ENCODE measurements at places on chromosomes 5 and 9.
A peak's percentile ranks its signal among the peaks of the same experiment; 100 is the strongest.

DNA sequence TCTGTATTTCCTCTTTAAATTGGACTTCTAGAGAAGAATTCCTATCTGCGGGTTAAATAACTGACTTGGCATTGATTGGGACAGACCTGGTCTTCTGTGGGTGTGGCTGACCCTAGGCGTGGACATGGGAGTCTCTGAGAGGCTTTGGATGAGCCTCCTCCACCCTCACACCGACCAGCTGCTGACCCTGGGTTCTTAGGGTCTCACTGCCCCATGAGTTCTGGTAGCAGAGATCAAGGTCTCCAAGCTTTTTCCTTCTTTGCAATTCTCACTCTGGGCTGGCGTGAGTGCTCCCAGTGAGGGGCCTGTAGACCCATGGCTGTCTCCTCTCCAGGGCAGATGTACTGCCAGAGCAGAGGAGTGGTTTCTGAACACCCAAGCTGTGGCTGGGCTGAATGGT, 41.6 kb upstream of the PITX1 start:
- DNase-seq = no peak

DNA sequence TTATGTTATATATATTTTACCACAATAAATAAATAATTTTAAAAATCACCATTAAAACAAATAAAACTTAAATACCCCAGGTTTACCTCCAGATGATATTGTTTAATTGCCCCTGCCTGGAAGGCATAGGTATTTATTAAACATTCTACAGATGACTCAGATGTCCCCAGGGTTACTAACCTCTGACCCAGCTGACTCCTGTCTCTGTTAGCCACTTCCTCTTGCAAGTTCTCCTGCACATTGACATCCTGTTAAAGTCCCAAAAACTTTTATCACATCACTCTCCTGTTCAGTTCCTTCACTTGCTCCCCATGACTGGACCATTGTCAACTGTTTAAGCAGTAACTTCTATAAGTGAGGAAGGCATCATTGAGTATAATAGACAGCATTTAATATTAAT, 37.0 kb upstream of the RAB3C start:
- DNase-seq = no peak

DNA sequence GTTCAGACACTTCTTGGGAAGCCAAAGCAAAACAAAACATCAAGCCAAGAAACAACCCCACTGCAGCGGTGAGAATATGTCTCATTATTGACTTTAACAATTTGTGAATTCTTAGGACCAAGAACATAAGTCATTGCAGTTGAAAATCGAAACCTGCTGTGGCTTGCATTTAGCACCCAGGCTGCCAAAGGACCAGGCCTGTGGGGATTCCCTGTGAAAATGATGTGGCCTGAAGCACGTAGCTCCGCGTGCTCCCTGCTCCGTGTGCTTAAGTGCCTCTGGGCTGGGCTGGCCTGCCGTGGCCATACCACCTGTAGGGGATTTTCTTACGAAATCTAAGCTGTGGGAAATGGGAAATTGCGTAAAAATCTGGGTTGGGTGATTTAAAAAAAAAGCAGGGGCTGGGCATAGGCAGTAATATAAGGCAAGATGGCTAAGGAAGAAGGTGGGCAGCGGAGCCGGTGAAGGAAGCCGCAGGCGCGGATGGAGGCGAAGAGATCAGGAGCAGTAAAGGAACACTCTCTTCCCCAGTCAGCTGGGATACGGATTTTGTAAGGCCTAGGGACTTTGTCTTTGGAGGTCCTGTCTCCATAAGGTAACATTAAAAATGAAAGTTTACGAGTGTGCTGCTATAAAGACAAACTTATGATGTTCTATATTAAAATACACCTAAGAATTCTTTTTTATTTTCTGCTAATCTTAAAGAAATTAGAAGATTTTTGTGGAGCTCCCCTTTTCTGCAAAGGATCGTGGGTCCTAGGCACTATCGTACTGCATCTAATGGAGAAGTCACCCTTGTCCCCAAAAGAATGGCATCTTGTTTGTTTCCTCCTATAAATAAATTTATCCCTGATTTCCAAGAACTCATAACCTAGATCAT, 189.6 kb upstream of the SEMA6A start:
- no peak for DNase-seq

GRCh38 chr9:21974722-21975409, 19.3 kb downstream of the CDKN2A start:
- DNase-seq = no peak

DNA sequence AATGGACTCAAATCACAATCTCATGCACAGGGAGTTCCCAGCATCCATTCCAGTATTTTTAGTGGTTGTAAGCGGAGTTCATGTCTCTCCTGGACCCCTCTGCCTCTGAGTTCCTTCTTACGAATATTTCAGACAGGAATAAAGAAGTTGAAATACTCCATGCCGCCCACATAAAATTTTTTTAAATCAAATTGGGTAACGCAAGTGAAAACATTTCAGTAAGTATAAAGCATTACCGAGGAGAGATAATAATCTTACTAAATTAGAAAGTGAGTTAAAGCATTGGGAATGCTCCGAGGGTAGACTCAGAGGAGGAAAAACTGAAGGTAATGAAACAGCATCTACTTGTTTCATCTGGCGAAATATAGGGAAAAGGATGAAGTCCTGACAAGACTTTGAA, 317.6 kb downstream of the ARRDC3 start:
- no peak for DNase-seq

- DNase-seq = no peak
Measured at GRCh38 chr5:108303086-108303485, 78.8 kb downstream of the FBXL17 start.

GRCh38 chr5:60163762-60164161, 270.2 kb upstream of the PDE4D start:
- no peak for DNase-seq

DNA sequence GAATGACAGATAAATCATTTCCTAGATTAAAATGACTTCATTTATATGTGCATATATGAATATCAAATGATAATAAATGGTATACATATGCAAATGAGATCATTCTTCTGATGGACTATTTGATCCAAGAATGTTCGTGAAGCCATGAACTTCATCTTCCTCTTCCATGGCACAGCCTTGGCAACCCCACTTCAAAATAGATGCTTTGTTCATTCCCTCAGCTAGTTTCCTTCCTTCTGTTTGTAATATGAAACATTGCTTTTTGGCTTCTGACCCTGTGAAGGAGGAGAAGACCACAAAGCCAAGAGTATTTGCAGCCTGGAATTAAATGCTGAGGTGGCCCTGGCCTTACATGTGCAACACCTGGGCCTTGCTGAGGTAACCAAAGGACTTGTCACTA, 106.8 kb upstream of the LIFR start:
- no peak for DNase-seq

DNA sequence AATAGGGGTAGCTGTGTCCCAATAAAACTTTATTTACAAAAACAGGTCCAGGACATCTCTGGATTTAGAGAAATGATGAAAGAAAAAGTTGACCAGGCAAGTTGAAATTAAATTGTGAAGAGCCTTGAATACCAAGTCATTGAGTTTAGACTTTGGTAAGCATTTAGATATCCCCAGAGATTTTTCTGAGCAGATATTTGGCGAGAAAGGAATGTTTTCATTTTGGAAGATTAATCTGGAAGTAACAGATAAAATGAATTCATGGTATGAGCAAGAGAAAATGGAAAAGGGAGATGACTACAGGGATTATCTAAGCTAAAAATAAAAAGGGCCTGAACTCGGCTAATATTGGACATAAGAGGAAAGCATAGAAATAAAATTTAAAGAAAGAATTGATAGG, 157.6 kb downstream of the ACTL7B start:
- no peak for DNase-seq

GRCh38 chr5:8048920-8049319, 180.0 kb downstream of the MTRR start:
- no peak for DNase-seq

DNA sequence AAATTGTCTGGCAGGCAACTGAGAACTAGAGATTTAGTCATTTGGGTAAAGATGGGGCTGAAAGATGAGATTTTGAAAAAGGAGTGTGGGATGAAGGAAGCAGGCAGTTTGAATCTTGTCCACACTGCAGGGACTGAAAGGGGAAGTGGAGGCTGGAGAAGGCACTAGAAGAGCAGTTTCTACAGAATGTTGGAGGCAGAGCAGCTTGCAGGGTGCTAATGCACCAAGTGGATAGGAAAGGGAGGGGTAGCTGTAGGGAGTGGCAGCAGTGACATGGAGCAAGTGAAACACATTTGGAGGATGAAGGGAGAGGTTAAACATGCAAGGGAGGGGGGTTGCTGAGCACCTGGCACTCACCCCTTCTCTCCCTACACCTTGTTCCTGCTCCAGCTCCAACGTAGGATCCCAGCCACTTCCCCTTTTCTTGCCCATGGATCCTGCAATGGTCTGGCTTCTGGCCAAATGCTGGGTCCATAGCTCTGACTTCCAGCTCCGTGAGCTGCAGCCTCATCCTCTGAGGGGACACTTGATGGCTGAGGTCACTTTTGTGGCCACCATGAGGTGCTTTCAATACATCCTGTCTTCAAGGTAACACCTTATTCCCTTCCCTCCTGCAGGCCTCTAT, 30.0 kb upstream of the FGD3 start:
- no peak for DNase-seq

GRCh38 chr5:160375166-160375565, 4.7 kb upstream of the C1QTNF2 start:
- DNase-seq = no peak

DNA sequence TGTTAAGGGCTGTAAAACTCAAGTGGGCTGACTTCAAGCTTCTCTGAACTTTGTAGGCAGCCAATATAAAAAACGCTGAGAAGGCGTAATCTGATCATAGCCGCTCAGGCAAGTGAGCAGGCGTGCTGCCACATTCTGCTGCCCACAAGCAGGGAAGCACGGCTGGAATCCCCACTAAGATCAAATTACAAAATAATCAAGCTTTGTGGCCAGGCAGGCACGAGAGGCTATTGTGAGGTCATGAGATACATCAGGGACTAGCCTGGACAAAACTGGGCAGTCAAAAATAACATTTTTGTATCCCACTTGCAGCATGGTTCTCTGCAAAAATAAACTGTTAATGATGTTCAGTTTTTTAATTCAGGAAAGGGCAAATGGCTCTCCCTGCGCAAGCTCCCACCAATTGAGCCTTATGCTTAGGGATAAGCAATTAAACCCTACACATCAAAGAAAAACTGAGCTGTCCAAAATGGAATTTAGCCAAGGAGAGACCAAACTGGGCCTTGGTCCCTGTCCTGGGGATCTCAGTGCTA, 64.0 kb downstream of the POU5F2 start:
- peak; percentile 63 for DNase-seq

DNA sequence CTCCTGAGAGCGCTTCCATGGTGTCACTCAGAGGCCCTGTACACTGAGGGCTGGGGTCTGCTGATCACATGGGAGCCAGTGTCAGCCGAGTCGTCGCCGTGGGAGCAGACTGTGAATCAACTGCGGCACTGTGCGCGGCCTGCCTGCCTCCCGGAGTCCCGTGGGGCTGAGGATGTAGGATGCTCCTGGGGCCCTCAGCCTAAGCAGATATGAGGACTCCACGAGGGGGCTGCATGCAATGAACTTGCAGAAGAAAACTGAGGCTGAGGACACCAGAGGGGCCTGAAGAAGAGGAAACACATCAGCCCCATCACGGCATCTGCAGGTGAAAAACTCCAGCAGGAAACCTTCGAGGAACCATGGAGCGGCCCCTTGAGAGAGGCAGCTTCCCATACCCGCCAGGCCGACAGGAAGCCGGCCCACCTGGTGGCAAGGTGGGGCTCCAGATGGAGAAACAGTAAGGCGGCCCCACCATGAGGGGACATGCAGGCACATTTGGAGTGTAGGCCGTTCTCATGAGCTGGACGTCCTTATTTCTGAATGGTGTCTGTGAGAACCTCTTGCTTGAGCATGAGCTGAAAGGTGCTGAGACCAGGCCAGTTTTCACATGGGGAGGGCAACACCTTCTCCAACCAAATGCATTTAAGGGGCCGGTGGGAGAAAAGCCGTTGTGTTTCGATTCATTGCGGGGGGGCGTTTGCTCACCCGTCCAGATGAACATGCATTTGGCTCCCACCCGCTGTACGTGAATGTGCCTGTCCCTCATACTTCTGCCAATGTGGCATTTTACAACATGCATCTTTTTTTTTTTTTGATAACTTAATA, 35.2 kb upstream of the ADAMTS2 start:
- no peak for DNase-seq

- DNase-seq = peak; percentile 31
Measured at GRCh38 chr5:159826351-159827214, 89.7 kb upstream of the ADRA1B start.

DNA sequence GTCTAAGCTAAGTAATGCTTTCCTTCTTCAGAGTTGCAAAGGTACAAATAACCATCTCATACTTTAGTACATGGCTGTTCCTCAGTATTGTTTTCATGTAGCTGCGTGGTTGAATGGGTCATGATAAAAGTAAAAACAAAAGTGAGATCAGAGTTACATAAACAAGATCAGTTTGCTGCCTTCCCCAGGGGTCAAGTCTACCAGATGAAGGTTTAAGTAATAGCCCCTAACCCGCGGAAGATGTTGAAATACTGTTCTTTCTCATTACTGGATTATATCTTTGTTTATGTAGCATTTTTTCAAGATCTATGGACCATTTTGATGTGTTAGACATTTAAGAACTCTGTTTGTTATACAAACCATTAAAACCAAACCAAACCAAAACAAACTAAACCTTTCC, 34.1 kb upstream of the ARRDC3 start:
- no peak for DNase-seq

GRCh38 chr9:135516132-135516860, 4.9 kb upstream of the LCN1 start:
- DNase-seq = peak; percentile 46
